Transverse colon (tissue), 4 donors: ENCODE measurements at places on chromosomes 4 and X. TPM values are rescaled to one million over a fixed set of nuclear protein-coding genes. Genes with fewer than 3 reads are reported as not detected.

The ODAPH gene
- not detected for total RNA-seq

The DDX53 gene
- total RNA-seq = not detected

The CSAG3 gene
- total RNA-seq = not detected

The PRR32 gene
- not detected for total RNA-seq

The ANXA10 gene
- 0.82 TPM for total RNA-seq
